ENCODE measurements at places on chromosomes 1 and 21.

DNA sequence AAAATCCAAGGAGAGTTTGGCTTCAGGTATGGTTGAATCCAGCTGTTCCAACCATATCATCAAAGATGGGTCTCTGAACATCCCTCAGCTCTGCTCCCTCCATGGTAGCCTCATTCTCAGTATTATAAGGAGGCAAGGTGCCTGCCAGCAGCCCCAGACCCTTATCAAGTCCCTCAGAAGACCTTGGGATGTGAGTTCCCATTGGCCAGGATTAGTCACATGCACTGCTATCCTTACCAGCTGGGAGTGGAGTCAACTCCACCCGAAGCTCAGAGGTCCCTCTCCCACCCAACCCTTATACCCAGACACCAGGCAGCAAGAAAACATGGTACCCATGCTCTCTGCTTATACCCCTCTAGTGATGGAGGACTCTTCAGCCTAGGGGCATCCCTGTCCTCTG, 153.7 kb upstream of the ZBTB40 start:
- DNase-seq = no peak

DNA sequence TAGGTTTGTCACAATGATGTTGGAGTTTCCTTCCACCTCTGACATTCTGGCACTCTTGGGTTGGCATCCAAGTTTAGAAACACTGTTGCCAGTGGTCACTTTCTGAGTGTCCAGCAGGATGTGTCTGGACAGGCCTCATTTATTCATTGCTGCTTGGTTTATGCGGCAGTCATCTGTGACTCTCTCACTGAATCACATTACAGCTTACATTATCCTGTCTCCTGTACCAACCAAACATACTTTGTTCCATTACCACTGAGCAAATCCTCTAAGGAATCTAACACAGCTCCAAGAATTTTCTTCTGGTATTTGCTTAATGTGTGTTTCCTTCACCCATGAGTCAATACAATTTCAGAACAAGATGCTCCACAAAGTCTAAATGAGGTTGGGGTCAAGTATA, 19.9 kb downstream of the SGIP1 start:
- no peak for DNase-seq

- no peak for DNase-seq
Observed at GRCh38 chr1:55712148-55712547, 497.0 kb upstream of the USP24 start.

DNA sequence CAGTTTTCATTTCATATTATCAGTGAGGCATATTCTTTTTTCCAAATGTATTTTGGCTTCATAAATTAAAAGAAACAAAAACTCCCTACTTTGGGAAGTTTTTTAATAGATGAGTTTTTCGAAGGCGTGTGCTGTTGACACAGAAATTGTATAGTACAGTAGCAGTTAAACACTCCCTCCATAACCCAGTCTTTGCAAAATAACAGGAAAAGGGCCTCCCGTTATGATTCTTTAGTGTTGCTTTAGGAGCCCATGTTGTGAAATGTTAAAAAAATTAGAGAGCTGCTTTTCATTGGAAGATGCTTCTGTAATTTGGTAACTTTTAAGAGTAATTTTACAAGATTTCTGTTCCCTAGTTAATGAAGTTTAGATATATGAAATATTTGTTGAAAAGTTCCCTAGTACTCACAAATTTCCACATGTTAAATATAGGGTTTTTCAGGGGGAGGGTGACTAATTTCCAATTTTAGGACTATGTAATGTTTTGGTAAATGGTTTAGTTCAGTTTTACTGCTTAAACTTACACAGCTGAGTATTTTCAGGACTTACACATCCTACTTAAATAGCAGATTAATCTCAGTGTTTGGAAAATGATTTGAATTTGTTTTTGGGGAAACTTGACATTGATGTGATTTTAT, 2.0 kb downstream of the CAMSAP2 start:
- no peak for DNase-seq

- no peak for DNase-seq
Observed at GRCh38 chr1:40861224-40862003, 749 bp downstream of the CITED4 start.

DNA sequence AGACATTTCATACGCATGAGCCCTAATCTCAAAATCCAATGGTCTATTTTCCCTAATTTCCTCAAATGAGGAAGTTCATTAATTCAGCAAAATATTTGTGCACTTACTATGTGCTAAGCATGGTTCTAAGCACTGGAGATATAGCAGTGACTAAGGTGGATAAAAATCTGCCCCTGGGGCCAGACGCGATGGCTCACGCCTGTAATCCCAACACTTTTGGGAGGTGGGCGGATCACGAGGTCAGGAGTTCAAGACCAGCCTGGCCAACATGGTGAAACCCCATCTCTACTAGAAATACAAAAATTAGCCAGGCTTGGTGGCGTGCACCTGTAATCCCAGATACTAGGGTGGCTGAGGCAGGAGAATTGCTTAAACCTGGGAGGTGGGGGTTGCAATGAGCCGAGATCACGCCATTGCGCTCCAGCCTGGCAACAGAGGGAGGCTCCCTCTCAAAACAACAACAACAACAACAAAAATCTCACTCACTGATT, 4.3 kb upstream of the MIIP start:
- no peak for DNase-seq

GRCh38 chr21:15850645-15851044, 120.9 kb downstream of the USP25 start:
- no peak for DNase-seq

- DNase-seq = no peak
Observed at GRCh38 chr1:77047978-77048614, 171.1 kb downstream of the PIGK start.

DNA sequence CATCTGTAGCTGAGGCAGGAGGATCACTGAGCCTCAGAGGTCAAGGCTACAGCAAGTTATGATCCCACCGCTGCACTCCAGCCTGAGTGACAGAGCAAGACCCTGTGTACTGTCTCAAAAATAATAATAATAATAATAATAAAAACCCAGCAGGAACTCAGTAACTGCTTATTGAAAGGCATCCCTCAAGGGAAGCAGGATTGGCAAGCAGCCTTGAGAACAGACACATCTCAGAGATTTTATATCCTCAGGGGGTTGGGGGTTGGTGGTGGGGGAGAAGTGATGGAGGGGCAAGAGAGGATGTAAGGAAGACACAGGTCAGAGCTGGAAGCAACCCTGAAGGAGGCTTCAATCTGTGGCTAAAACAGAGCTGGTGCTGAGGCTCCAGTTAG, 29.6 kb downstream of the GNB1 start:
- no peak for DNase-seq

- no peak for DNase-seq
Observed at GRCh38 chr1:99956755-99957154, 13.0 kb upstream of the SLC35A3 start.

GRCh38 chr1:46341222-46342083, 846 bp downstream of the NSUN4 start:
- no peak for DNase-seq

- no peak for DNase-seq
Observed at GRCh38 chr21:42121794-42122193, 50.7 kb downstream of the UMODL1 start.

DNA sequence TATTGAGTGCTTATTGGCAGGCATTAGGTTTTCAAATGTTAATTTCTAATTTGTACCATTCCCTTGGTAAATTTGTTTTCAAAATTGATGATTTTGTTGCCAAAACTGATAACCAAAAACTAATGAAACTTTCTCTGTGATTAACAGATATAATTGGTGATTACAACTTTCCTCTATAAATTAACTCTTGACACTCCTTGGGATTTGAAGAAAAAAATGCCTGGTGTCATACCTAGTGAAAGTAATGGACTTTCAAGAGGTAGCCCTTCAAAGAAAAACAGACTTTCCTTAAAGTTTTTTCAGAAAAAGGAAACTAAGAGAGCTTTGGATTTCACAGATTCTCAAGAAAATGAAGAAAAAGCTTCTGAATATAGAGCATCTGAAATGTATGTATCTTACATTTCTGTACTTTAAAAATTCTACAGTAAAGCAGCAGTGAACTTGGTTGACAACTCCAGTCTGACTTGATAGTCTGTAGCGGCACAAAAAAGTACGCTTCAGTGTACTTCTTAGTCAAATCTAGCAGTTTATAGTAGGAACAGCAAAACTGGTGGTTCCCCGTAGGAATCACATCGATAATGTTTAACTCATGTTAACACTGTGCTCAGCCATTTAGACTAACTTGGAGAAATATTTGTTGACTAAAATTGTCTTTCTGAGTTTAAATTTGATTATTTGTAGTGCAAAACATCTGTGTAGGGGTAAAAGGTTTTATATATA, 3.0 kb downstream of the USP1 start:
- no peak for DNase-seq

DNA sequence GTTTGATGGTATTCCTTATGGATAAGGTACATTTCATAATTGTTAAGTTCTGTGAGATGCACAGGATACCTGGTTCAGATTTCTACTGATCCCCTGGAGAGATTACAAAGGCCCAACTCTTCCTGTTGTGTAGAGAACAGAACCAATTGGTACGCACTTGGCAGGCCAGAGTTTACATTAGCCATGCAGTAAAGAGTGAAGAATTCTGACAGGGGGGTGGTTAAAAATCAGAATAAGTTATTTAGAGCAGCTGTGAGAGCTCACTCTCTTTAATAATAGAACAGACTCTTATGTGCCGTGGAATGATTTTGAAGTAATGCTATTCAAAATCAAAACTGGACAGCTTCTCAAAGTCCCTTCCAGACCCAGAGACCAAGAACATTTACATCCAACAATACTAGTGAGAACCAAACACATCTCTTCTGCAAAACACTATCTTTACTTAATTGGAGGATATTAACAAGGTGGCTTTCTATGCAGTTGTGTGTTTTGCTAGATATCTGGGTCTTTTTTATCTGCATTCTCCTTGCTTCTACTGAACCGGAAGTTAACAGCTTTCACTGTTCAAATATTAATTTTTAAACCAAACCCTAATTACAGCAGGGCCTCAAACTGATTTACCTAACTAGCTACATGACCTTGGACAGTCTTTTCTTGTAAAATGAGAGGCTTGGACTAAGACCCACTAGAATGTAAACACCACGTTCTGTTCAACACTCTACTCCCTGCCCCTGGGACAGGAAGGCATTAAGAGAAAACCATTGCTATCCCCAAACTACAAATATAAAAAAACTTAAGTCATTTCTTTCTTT, 4.0 kb downstream of the USP24 start:
- no peak for DNase-seq

GRCh38 chr1:37741662-37742061, 23.3 kb downstream of the EPHA10 start:
- DNase-seq = no peak

GRCh38 chr1:167463080-167463479, 55.2 kb downstream of the CD247 start:
- DNase-seq = no peak

DNA sequence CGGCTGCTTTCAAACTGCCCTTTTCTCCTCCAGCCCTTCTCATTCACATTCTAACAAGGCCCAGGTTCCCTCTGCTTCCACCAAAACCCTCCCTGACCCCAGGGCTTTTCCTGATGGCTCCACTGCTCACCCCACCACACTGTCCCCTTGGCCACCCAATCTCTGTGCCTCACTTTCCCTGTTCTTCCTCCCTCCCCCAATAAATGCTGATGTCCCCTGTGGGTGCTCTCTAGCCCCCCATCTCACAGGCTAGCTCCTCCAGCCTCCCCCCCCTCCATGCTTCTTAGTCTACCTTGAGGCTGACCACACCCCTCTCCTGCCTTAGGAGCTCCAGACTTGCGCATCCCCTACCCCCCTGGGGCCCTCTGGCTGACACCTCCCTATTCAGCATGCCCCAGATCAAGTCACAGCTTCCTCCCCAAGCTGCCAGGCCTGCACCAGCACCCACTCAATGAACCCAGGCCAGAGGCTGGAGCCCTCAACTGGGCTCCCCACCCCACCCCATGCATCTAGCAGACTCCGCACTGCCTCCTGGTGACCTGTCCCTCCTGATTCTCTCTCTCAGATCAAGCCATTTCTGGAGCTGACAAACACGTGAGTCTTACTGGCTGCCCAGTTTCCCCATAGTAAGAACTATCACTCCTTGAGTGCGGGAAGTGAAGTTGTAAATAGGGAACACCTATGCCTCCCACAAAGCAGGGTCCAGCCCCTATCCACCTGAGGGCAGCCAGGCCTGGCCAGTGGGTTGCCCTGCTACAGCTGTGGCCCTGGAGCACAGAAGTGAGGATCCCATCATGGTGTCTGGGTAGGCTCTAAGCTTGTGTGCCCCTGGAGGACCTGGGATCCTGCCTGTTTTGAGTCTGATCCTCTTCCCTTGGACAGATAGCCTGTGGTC, 117.9 kb downstream of the DMRTB1 start:
- DNase-seq = no peak

DNA sequence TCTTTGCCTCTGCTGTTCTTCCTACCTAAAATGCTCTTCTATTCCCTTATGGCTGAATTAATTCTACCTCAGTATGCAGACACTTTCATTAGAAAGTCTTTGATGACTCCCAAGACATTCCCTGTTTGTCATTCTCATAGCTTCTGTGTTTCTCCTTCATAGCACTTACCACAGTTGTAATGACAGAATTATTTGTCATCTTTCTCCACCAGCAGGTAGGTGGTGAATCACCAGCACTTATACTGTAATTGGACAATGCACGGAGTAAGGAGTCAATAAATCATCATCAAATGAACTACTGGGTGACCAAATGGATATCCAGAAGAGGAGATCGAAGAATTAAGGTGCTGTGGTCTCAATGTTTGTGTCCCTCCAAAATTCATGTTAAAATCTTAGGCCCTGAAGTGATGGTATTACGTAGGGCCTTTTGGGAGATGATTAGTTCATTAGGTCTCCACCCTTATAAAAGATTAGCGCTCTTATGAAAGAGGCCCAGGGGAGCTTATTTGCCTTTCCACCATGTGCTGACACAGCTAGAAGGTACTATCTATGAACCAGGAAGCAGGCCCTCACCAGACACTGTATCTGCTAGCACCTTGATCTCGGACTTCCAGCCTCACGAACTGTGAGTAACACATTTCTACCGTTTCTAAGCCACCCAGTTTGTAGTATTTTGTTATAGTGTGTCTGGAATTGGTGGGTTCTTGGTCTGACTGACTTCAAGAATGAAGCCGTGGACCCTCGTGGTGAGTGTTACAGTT, 2.4 kb upstream of the CCT8 start:
- DNase-seq = no peak

DNA sequence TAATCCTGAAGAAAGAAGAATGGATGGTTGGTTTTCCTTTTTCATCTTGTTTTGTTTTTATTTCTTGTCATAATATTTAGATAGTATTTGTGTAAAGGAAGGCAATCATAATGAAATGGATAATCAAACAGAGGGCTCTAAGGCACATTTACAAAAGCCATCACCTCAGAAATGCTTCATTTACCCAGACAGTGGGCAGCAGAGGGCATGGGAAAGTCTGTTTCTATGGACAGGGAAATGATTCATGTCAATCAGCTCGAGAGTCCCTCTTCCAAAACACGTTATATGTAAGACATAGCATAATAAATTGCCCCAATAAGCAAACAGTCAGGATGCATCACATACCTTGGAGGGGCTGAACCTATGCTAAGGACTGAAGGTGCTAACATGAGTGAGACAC, 426.1 kb downstream of the PLPP3 start:
- DNase-seq = no peak

DNA sequence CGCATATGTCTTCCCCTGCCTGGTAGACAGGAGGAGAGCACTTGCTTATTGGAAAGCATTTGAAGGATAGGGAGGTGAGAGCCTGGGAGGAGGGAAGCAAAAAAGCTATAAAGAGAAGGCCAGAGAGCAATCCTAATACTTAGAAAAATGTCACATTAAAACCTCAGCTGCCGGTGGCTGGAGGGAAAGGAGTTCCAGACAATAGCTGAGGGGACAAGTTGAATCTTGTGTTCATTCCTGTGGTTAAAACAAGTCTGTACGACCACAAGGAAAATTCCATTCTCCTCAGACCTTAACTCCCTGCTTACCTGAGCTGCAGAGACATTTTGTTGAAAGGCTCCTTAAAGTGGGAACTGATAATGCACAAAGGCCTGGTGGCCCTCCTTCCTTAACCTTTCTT, 218.8 kb upstream of the CAMK1G start:
- DNase-seq = no peak
